ENCODE measurements at places on chromosomes 1 and 21.

- no peak for DNase-seq
Measured at GRCh38 chr21:31030367-31031106, 7.7 kb downstream of the KRTAP19-8 start.

- DNase-seq, result no peak
Measured at GRCh38 chr1:116481934-116482333, 88.9 kb downstream of the CD58 start.

DNA sequence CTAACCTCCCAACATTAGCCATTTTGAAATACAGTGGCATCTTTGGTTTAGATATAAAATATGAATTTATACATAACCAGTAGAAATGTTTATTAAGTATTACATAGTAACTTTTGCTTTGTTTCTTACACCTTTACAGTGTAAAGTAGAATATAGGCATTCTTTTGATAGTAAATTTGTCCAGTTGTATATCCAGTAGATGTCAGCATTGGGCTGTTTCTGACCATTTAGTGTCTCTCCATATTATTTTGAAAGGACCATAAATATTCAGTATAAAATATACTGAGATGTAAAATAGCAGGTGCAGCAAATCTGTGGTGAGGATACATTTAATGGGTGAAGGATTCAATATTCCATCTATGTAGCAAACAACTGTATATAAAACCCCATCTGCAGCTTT is 115.8 kb upstream of the ZRANB2 start:
- DNase-seq, result no peak

DNA sequence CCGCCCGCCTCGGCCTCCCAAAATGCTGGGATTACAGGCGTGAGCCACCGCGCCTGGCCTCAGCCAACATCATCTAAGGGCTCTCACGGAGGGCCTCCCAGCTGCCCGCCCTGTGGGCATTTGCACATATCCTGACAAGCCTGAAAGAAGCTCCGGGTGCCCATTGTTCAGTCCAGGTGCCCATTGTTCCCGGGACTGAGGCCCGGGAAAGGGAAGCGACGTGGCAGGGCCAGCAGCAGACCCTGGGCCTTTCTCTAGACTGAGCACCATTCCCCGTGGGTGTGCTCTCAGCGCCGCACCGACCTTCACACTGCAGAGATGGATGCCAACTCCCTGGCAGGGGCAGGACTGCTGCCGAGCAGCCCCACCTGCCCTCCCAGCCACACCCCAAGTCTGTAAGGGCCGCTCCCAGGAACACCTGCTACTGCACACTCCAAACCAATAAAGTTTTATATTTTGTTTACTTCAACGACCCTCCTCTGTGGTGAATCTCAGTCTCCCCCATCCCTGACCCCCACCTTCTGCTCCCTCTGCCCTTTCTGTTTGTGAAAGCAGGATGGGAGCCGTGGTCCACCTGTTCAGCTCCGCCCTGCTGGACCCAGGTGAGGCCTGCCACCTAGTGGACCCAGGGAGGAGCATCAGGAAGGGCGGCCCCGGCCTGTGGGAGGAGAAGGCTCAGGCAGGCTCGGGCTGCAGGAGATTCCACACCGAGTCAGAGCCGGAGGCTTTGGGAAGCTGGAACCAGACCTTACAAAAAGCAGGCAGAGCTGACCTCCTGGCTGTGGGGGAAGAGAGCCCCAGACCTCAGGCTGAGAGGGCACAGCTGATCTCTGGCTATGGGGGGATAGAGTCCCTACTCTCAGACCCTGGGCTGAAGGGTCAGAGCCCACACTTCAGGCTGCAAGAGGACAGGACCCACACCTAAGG is 1.1 kb upstream of the TMEM82 start:
- DNase-seq, result peak; percentile 23

GRCh38 chr1:103267266-103267665 is 158.9 kb upstream of the COL11A1 start:
- no peak for DNase-seq

GRCh38 chr1:215567491-215568298 is 591 bp downstream of the KCTD3 start:
- no peak for DNase-seq

- DNase-seq, result no peak
Measured at GRCh38 chr1:36866169-36866814, 168.0 kb downstream of the GRIK3 start.

DNA sequence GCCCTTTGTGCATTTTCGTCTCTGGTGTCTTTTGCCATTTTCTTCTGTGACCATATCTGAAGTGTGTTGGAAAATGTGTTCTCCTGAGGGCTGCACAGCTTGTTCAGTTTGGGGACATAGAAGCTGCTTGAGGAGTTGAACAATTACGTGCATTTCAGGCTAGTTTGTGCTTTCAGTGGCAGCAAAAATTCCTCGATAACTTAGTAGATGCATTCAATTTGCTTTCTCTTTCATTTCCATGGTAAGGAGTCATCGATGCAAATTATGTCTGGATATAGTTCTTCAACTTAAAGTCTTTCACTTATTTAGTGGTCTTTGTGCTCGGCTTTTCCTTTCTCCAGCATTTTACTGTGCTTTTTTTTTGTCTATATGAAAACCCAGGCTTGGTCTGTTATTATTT is 441.5 kb downstream of the PLA2G4A start:
- DNase-seq, result no peak

DNA sequence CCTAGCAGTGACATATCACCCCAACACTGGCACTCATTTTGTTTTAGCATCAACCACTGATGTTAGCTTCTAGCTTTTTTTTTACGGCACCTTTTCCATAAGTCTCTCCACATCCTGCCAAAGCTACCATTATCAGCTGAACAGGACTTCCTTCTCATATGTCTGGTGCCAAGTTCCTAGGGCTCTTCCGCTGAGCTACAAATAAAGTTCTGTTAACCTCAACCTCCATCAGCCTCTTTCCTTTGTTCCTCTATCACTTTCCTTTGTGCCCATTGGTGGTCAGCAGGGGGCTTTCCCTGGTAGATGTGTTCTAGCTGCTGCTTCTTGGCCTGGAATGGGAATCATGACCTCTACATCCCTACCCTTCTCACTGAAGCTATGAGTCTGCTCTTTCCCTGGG is 163.8 kb downstream of the FAF1 start:
- DNase-seq, result no peak

- DNase-seq, result no peak
Measured at GRCh38 chr21:25983745-25984144, 186.8 kb downstream of the APP start.

GRCh38 chr1:7408771-7409150 is 362.3 kb upstream of the VAMP3 start:
- no peak for DNase-seq

- no peak for DNase-seq
Measured at GRCh38 chr1:65387821-65388220, 32.6 kb upstream of the LEPR start.

GRCh38 chr1:30106125-30106524 is 617.3 kb downstream of the MATN1 start:
- DNase-seq, result peak; percentile 7

DNA sequence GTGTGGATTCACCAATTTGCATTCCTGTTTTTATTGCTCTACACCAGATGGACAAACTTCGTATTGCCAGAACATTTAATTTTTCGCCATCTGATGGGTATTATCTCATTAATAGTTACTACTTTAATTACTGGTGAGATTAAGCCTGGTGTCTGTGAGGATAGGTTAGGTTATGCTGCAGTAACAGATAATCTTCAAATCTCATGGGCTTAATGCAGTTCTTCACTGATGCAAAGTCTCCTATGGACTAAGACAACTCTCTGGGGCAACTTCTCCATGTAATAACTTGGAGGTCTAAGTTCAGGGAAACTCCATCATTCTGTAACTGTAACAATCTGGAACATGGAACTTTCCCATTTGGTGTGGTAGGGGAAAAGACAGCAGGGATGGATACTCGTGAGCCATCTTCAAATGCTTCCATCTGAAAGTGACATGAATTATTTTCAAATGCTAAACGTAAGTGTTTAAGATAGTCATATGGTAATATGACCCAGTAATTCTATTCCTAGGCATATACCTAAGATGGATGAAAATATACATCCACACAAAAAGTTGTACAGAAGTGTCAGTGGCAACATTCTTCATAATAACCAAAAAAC is 111.6 kb downstream of the LEPR start:
- DNase-seq, result no peak

DNA sequence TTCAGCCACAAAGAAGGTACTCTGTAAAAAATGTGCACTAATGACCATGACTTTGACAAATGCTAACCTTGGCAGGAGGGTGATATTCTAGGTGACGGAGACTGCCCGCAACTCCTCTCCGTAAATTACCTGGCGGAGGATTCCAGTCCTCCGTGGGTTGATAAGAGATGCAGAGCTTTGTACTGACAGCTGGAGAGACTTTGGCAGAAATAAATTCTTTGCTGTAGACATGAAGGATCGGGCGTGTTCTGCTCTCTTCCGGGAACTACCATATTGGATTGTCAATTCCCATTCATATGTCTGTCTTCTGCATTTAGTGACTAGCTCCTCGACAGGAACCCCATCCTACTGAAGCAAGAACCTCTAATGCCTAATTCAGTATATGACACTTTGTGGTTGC is 158.3 kb upstream of the KAZN start:
- no peak for DNase-seq

- DNase-seq, result no peak
Measured at GRCh38 chr1:28374297-28374696, 4.8 kb downstream of the PHACTR4 start.

DNA sequence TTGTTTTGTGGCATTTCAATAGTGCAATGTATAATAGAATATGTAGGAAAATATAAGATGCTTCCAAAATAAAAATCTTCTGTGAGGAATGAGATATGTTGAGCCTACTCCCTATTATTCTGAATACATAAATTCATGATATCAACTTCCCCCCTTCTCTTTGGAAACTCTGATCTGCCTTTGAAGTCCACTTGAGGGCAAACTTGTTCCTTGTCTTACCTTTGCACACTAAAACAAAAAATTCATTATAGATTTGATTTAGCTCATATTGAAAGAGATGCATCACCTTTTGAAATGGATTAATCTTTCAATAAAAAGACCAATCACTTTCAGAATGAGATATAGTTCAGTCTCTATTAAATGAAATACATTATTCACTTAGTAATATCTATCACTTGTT is 580.7 kb upstream of the ADGRL4 start:
- no peak for DNase-seq

DNA sequence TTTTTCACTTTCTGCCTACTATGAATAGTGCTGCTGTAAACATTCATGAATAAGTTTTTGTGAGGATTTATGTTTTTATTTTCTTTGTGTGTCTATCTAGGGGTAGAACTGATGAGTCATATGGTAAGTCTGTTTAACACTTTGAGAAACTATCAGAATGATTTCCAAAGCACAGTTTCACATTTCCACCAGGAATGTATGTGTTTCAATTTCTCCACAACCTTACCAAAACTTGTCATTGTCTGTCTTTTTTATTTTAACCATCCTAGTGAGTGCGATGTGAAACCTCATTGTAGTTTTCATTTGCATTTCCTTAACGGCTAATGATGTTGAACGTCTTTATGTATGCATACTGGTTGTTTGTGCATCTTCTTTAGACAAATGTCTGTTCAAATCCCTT is 23.5 kb downstream of the RNASEL start:
- no peak for DNase-seq

All from NK-92 treated with Interleukin-12 subunit alpha and Interleukin-12 subunit beta, amount 100 ng/mL, for 24 hours (cell line).